ENCODE measurements at places on chromosomes 3 and 15. TPM values are rescaled to one million over a fixed set of nuclear protein-coding genes. Genes with fewer than 3 reads are reported as not detected.

DNA sequence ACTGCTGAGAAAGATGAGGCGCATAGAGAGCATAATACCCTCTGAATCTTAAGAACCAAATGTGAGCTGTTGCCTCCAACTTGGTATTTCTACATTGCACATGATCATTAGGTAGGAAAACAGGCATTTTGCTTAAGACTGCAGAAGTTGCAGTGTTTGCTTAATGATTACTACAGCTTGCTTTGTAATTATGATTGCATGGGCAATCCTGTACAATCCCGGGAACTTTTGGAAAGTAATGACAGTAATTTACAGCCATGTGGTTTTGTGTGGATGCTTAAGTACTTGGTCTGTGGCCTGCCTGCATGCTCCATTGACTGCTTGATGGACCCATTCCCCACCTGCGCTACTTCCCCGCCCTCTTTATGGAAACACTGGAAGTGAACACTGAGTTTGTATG, 301.1 kb downstream of the DIPK2A start:
- DNase-seq = no peak

DNA sequence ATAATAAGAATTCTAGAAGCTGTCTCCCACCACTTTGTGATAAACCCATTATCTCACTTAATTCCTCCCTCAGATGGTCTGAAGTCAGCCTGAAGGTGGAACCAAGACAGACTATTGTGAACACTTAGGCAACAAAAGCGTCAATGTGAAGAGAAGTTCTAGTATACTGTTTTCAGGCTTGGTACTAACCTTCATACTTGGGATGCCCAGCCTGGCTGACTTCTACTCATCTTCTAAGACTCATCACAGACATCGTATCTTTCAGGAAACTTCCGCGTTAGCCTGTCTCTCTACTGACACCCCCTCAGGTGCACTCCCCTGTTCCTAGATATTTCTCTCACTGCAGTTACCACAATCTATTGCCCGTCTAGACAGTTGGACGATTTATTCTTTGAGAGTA, 201.2 kb downstream of the SATB1 start:
- DNase-seq = no peak

ONECUT1 gene
- not detected for total RNA-seq

DNA sequence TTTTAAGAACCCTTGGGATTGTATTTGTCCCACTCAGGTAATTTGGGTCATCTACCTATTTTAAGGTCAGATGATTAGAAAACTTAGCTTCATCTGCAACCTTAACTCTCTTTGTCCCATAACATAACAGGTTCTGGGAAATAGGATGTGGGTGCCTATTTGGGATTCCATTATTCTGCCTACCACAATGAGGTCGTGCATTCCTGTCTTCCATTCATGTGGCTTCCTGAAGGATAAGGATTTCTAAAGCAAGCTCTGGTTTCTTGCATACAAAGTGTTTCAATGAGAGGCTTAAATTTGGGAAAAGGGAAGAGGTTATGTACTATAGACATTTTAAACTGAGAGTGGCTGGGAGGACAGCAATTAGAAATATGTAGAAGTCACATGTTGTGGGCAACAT, 190.3 kb downstream of the MCTP2 start:
- DNase-seq = no peak

CCR3 gene
- not detected for total RNA-seq

GRCh38 chr15:90241343-90242192, 7.6 kb downstream of the GDPGP1 start:
- no peak for DNase-seq

CRABP1 gene
- total RNA-seq = not detected

STRIT1 gene
- total RNA-seq = 0.84 TPM

ADCY5 gene
- total RNA-seq = 232 TPM

AHSG gene
- total RNA-seq = not detected

All from Right ventricle myocardium inferior (tissue), 1 donor.